HT1080 (cell line): ENCODE measurements at places on chromosomes 1 and 21. TPM values are rescaled to one million over a fixed set of nuclear protein-coding genes. Genes with fewer than 3 reads are reported as not detected.

DNA sequence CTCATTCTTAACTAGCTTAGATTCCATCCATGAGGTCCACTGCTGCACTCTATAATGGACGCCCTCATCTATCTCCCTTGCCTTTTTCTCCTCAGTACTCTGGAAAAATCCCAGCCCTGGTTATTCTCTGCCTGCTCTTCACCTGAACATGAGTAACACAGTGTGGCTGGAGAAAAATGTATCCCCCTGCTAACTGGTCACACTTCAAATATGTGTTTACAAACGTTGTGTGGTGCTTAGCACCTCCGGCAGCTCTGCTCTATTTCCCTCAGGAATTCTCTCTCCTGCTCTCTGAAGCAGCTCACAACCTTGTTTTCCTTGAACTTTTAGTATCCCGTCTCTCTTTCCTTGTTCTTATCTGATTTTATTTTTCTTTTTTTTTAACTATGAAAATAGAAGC is 4.1 kb downstream of the SCCPDH start:
- DNase-seq, result no peak

DNA sequence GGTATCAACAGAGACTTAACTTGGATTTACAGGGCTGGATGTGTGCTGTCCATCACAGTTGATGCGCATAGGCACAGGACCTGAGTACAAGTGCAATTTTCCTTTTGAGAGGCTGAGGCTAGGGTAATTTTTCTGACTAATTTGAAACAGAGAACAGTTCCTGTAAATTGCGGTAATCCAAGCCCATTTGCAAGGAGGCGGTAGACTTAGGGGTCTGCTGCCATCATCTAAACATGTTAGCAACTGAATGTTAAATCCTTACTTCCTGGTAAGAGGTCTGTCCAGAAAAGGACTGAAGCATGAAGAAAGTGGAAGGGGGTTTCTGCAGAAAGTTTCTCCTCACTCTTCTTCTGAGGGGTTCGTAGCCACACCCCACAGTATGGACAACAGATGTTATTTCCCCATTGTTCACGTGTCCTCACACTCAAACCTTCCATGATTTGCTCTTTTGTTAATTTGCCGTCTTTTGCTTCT is 23.7 kb upstream of the C1orf198 start:
- DNase-seq, result no peak

- DNase-seq, result no peak
Observed at GRCh38 chr21:38123626-38124025, 133.2 kb upstream of the KCNJ15 start.

- DNase-seq, result peak; percentile 57
Observed at GRCh38 chr1:243471754-243472745, 216.2 kb downstream of the SDCCAG8 start.

- no peak for DNase-seq
Observed at GRCh38 chr1:168958562-168959289, 147.8 kb upstream of the ATP1B1 start.

DNA sequence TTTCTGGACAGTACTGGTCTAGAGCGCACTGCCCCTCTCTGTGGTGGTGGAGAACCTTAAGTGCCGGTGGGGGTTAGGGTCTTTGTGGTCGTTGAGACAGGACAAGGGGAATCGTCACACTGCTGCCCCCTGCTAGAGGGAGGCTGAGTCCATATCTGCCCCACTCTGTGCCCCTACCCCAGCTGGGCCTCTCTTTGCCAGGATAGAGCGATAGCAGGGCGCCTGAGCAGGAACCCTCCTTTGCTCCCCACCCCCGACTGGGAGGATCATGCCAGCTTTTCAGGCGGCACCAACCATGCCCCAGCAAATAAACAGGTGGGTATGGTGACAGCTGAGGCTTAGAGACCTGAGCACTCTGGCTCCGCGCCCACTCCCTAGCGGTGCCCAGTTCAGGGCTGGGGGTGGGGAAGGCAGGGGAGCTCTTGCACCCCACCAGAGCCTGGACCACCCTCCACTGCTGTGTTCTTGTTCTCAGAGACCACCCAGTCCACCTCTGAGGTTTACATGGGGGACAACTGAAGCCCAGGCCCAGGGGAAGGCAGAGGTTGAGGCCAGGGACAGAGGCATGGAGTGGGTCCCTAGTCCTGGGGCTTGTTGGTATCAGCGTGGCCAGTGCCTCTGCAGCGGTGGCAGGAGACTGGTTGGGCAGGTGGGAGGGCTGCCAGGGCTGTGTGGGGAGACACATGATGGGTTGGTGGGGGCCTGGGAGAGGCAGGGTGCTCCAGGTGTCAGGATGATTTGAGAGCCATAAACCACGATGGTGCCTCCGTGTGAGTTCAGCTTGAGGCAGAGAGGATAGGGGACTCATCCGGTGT is 1.6 kb downstream of the PADI2 start:
- DNase-seq, result no peak

- no peak for DNase-seq
Observed at GRCh38 chr1:100926240-100926639, 30.4 kb downstream of the SLC30A7 start.

Gene LPAR3
- total RNA-seq, result 2.2 and 4.1 TPM in 2 replicates

Gene NR5A2
- total RNA-seq, result 0.19 and 0.23 TPM in 2 replicates

Gene SPRR4
- total RNA-seq, result not detected in 2 replicates

Gene CYP4X1
- total RNA-seq, result 0.03 TPM in 2 replicates

Gene SELL
- 0.27 TPM in 1 of 2 replicates, not detected in the other for total RNA-seq

Gene SAMD13
- 0.47 and 0.79 TPM in 2 replicates for total RNA-seq

Gene SNX7
- total RNA-seq, result 30.9 and 36.1 TPM in 2 replicates

Gene ARTN
- total RNA-seq, result 0.32 TPM in 1 of 2 replicates, not detected in the other
